Upper lobe of right lung (tissue), 1 donor: ENCODE measurements at places on chromosomes 7 and 10. TPM values are rescaled to one million over a fixed set of nuclear protein-coding genes. Genes with fewer than 3 reads are reported as not detected.

DNA sequence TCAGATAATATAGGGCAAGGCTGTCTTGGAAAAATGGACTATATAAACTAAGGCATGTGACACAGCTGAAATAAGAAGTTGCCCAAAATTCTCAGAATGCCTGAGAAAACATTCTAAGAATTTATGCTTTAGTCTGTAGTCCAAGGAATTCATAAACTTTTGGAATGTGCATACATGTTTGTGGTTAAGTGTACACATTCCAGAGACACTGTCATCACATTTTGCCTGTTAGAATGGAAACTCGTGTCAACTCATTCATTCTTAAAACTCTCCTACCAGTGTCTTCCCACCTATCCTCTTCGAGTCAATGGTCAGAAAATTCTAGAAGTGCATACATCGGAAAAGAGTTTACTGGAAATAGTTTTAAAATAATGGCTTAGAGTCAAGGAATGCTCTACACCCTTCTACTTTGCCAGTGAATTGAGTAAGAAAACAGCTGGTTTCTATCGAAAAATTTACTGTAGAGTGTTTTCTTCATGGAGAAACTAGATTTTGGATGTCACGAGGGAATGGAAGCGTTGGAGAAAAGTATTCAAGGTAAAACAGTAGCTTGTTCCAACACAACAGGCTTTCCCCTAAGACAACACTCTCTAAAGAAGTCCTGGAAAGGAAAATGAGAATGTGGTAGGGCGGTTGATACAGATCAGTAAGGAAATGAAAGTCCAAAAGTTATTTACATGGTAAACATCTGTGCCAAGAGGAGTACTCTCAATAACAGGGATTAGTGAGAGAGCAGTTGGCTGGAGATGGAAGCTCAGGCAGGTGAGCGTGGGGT is 1177.6 kb upstream of the C7orf33 start:
- no peak for DNase-seq

- no peak for DNase-seq
These were observed 5.7 kb downstream of the ARPC1B start for GRCh38 chr7:99380032-99380822.

DNA sequence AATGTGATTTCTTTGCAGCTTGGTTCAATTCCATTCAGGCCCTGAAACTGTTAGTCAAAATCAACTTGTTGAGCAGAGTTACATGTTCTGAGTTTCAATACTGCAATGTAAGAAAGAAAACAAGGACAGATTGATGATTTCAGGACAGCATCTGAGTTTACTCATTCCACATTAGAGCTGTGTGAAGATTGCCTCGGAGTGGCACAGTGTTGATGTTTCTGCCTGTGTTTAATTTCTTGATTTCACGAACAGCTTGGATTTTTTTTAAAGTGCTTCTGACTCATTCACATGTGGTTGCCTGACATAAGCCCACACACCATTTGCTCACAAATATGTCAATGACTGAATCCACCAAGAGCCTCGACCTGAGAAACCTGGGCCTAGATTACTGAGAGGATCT is 101.2 kb upstream of the PARD3 start:
- DNase-seq: no peak

GRCh38 chr10:58373442-58373827 is 11.8 kb upstream of the TFAM start:
- no peak for DNase-seq

DNA sequence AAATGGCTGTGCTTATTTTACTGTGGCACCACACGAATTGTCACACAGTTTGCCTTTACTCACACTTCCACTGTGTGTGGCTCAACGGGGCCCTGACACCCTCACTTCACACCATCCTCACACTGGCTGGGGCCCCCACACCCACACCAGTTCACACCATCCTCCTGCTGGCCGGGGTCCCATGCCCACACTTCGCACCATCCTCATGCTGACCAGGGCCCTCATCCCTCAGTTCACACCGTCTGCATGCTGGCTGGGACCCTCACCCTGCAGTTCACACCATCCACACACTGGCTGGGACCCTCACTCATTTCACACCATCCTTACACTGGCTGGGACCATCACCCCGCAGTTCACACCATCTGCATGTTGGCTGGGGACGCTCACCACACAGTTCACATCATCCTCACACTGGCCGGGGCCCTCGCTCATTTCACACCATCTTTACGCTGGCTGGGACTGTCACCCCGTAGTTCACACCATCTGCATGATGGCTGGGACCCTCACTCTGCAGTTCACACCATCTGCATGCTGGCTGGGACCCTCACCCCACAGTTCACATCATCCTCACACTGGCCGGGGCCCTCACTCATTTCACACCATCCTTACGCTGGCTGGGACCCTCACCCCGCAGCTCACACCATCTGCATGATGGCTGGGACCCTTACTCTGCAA is 36.0 kb downstream of the BRI3 start:
- peak; percentile 12 for DNase-seq

- DNase-seq: no peak
These were observed 165.8 kb upstream of the KLF14 start for GRCh38 chr7:130899638-130900401.

Gene FEZF1
- not detected for total RNA-seq

Gene SVOPL
- total RNA-seq: 0.81 TPM

Gene TCTN3
- total RNA-seq: 29.0 TPM
